ENCODE measurements at places on chromosomes 3 and 15.

- DNase-seq: no peak
These were observed 452.4 kb downstream of the SHQ1 start for GRCh38 chr3:72395776-72396311.

- no peak for DNase-seq
These were observed 4.1 kb downstream of the LRCH3 start for GRCh38 chr3:197795200-197795599.

- DNase-seq: no peak
These were observed 11.4 kb downstream of the CLK3 start for GRCh38 chr15:74626752-74627692.

GRCh38 chr3:122318620-122319019 lies 6.4 kb upstream of the CSTA start:
- no peak for DNase-seq

- DNase-seq: no peak
These were observed 264.6 kb downstream of the RORA start for GRCh38 chr15:60964527-60964926.

Measured in stimulated activated CD4-positive, alpha-beta T cell treated with anti-CD3 and anti-CD28 coated beads, Interleukin-15, amount 100 ng/mL, for 24 hours (primary cell).